ENCODE measurements at places on chromosomes 16 and 17.

DNA sequence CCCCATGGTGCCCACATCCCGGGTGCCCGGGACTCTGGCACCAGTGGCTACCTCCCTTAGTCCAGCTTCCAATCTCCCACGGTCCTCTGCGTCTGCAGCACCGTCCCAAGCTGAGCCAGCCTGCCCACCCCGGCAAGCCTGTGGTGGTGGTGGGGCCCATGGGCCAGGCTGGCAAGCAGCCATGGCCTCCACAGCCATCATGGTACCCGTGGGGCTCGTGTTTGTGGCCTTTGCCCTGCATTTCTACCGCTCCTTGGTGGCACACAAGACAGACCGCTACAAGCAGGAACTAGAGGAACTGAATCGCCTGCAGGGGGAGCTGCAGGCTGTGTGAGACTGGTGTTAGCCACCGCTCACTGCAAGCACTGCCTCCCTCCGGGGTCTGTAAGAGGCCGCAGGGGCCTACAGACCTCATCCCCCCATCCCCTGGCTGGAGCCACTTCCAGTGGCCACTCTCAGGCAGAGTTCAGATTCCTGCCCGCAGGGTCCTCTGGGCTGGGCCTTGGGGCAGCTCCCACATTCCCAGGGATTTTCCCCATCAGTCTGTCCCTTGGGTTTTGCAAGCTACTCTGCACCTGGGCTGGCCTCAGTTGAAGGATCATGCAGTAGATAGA, 3.9 kb upstream of the SETD1A start:
- peak; percentile 73 for DNase-seq

DNA sequence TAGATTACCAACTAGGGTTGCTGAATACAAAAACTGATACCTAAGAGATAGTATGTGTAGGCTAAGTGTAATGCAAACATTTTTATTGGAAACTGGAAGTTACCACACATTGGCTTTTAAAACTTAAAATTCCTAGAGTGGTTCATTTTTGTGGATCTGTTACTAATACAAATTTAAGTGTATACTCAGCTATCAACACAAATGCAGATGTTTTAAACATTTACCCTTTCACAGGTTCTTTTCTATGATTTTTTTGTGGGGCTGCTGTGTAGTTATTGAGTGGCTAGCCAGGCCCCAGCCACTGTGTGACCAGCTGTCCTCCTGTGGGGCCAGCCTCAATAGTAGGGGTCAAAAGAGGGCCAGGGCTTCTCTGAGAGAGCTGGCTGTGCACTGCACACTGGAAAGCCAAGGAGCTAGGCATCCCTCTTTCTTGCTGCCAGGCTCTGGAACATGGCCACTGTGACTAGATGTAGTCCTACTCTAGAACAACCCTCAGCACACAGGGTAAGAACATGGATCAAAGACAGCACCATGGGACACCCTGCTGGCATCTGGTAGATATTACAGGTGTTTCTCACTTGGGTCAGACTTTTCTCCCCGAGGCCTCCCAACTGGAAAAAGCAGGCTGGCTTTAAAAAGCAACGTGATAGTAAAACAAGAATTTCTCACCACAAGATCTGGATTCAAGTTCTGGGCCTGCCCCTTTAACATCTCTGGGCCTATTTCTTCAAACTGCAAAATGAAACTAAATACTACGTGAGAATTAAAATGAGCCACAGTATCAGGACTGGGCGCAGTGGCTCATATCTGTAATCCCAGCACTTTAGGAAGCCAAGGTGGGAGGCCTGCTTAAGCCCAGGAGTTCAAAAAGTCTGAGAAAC, 7.3 kb upstream of the VEZF1 start:
- DNase-seq, result peak; percentile 87

GRCh38 chr17:49259663-49260010, 29.1 kb upstream of the PHOSPHO1 start:
- no peak for DNase-seq

DNA sequence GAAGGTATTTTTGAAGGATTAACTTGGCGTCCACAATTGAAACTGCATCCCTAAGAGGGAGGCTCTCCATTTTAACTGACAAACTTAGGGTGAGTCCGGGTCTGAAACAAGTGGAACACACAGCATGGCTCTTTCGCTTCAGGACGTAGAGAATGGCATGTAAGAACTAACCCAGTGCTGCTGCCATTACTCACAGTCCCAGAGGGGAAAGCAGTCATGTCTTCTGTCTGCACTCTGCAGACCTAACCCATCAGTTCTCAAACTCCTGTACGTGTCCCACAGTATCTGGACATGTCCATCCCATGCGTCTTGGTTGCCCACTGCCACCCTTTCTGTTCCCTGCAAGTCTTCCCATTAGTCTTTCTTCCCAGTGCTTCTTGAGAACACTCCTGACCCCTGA, 563 bp downstream of the ST6GALNAC1 start:
- no peak for DNase-seq

GRCh38 chr17:41697122-41697962, 8.7 kb downstream of the EIF1 start:
- peak; percentile 77 for DNase-seq

DNA sequence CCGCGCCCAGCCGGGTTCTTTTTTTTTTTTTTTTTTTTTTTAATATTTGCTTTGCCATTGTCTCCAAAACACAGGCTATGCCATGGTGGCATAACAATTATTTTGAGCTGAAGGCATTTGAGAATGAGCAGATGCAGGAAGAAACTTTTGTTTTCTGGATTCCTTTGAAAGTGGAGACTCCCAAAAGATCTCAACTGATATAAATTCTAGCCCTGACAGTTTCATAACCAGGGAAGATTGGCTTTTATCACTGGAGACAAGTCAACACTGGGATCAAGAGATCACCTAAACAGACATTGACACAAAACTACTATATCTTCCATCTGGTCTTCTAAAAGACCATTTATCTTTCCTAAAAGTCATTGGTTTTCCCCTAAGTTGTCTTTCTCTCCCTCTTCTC, 10.1 kb upstream of the PRKCA start:
- DNase-seq, result no peak

Measured in globus pallidus (tissue), 1 donor.